ENCODE measurements at places on chromosomes 2 and 18.

DNA sequence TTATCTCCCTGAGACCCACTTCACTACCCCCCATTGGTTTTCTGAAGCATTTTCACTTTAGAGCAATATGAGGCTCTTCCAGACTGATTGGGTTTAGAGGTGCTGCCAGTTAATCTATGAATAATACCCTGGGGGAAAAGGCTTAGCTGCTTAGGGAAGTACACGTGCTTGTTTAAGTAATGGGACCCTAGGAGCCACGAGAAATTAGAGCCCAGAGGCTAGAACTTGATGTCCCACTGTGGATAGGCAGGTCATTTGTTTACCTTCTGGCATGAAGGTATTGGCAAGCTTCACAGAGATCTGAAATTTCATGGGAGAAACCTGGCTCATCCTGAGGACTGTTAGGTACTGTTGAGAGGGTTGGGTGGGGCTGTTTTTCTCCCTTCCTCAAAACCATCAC is 59.7 kb downstream of the CLIP4 start:
- no peak for DNase-seq

DNA sequence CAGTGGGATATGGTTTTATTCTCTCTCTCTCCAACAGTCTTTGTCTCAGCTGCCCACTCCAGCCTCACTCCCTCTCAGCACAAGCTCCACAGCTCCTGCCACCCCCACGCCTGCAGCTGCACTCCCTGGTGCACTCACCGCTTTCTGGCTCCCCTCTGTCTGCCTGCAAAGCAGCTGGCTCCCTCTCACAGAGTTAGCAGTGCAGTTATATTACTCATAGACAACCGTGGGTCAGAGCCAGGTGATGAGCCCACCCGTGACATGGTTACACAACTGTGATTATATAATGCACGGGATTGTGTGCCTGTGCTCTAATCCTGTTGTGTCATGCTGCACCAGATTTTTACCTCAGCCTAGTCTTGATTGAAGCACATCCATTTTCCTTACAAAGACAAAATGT is 276.9 kb upstream of the CHAC2 start:
- no peak for DNase-seq

- DNase-seq = no peak
Observed at GRCh38 chr2:6493266-6493665, 372.4 kb downstream of the CMPK2 start.

GRCh38 chr18:66209656-66210055 is 394.2 kb downstream of the CDH19 start:
- DNase-seq = no peak

DNA sequence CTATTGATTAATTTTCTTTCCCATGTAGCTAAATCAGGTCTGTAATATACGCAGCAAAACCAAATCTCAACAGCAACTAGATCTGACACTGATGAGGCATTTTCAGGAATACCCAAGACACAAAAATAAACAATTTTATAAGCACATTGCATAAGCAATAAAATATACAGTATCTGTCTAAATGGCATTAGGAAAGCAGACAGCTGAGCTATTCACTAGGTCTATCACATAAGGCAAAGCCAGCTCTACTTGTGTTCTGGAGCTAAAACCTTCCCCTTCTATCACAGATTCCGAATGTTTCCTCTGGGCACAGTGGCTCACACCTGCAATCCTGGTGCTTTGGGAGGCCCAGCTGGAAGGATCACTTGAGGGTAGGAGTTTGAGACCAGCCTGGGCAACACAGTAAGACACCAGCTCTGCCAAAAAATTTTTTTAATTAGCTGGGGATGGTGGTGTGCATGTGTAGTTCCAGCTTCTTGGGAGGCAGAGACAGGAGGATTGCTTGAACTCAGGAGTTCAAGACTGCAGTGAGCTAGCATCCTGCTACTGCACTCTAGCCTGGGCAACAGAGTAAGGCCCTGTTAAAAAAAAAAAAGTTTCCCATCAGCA is 21.1 kb downstream of the PTPN2 start:
- DNase-seq = no peak

GRCh38 chr2:195632856-195633572 is 24.0 kb upstream of the SLC39A10 start:
- DNase-seq = no peak

- DNase-seq = no peak
Observed at GRCh38 chr18:55830544-55830943, 242.6 kb upstream of the TCF4 start.

- DNase-seq = no peak
Observed at GRCh38 chr2:151437630-151438029, 27.9 kb downstream of the RIF1 start.

- no peak for DNase-seq
Observed at GRCh38 chr2:1618191-1618961, 125.9 kb downstream of the PXDN start.

DNA sequence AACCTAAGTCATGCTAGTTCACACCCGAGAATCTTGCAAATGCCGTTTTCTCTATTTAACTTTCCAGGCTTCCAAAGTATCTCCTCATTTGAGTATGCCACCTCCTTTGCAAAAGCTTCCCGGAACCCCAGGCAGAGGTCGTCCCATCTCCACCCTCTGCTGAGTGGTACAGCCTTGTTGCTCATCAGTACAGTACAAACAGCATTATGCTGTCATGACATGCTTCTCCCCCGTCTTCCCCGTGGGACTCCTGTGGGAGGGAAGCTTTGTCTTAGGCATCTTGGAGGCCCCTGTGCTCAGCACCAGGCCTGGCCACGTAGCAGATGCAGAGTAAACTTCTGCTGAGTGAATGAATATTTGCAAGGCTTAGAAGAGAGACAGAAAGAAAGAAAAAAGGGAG is 102.7 kb downstream of the CDCA7 start:
- DNase-seq = no peak

DNA sequence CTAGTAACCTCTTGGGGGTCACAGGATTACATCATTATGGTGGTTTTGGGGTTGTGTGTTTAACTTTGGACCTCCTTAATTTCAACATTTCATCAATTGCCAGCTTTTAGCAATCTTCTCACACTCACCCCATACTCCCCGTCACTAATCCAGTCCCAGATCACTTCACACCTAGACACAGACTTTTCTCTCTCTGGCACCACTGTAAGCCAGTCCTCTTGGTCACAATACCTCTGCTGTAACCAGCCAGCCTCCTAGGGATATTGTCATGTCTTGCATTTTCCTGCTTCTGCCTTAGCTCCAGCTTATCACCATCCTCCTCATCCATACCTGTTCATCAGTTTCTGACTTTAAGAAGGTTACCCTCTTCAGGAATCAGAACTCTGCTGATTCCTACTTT is 1.6 kb upstream of the STK17B start:
- no peak for DNase-seq

DNA sequence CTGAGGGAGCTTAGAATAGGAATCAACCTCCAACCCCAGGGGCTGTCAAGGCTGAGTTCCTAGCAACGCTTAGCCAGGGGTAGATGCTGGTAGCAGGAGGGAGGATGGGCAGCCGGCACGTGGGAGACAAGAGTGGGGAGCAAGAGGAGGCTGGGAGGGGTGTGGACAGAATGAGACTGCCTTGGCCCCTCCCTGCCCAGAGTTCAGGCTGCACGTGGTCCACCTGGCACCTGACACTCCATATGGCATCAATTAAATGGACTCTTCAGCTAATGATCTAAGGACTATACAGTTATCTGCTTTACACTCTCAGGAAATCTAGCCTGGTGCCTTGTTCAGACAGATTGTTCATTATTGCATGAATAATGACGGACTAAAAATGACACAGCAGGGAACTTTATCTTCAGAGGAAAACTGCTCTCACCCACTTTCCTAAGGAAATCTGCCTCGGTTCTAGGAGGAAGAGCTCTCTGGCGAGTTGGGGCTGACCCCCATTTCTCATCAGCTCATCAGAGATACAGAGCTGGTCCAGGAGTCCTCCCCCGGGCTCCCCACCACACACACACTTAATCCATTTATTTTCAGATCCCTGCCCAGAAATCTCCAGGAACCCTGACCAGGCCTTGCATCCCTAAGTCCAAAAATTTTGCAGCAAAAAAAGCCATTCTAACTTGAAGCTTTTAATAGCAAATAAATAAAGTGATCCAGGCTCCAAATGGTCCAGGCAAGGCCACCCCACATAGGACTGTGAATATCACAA is 102.1 kb upstream of the CDC42EP3 start:
- DNase-seq = no peak

DNA sequence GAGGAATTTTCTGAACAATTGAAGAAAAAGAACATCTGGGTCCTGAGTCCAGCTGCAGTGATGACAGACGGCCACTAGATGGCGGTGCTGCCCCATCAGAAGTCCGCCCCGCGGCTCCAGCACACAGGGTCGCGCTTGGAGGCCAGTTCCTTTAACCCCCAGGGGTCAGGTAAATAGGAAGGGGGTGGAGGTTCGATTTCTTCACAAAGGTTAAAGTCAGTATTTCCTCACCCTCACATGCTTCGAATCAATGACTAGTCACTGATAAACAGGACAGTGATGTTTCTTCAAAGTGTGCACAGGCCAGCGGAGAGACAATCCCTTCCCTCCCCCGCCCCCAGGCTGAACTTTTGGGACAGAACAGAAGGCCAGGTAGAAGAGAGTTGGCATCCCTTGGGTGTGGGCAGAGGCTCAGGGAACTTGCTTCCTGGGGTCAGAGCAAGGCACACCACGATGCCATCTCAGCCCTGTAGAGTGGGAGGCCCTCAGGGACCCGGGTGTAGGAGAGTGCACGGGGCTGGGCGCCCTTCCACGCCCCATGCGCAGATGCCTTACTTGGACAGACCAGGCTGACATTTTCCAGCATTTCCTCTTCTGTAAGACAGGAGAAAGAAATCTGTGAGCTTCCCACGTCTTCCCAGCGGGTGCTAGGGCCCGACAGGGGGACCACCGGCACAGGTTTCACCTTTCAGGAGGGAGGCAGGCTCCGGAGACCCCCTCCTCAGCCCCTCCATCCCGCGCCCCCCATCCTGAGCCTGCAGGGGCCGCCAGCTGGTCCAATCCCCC is 722 bp downstream of the APOB start:
- DNase-seq = peak; percentile 77

DNA sequence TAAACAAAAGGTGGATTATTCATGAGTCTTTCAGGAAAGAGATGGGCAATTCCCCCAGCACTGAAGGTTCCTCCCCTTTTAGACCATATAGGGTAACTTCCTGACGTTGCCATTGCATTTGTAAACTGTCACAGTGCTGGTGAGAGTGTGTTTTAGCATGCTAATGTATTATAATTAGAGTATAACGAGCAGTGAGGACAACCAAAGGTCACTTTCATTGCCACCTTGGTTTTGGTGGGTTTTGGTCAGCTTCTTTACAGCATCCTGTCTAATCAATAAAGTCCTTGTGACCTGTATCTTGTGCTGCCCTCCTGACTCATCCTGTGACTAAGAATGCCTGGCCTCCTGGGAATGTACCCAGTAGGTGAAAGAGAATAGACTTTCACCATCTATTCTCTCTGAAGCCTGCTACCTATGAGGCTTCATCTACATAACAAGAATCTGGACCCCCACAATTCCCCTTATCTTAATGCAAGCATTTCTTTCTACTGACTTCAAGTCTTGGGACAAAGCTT is 148.7 kb downstream of the CABLES1 start:
- no peak for DNase-seq

DNA sequence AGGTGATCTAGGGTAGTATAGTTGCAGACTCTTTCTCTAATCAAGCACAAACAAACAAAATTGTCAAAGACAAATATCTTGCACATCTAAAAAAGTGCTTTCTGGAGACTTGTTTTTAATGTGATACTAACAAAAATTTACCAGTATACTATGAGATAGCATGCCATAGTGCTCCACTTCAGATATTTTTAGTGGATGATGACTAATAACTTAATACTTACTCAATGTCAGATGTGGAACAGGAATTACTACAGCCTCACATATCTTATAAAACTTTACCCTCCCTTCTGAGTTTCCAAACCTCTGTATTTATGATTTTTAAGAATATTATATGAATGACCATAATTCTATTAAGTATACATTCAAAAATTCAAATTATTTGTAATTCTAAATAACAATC is 1162.0 kb upstream of the SLC39A10 start:
- no peak for DNase-seq

- no peak for DNase-seq
Observed at GRCh38 chr2:239751679-239752355, 273.3 kb downstream of the NDUFA10 start.

- DNase-seq = no peak
Observed at GRCh38 chr2:118047380-118047826, 33.5 kb upstream of the CCDC93 start.

DNA sequence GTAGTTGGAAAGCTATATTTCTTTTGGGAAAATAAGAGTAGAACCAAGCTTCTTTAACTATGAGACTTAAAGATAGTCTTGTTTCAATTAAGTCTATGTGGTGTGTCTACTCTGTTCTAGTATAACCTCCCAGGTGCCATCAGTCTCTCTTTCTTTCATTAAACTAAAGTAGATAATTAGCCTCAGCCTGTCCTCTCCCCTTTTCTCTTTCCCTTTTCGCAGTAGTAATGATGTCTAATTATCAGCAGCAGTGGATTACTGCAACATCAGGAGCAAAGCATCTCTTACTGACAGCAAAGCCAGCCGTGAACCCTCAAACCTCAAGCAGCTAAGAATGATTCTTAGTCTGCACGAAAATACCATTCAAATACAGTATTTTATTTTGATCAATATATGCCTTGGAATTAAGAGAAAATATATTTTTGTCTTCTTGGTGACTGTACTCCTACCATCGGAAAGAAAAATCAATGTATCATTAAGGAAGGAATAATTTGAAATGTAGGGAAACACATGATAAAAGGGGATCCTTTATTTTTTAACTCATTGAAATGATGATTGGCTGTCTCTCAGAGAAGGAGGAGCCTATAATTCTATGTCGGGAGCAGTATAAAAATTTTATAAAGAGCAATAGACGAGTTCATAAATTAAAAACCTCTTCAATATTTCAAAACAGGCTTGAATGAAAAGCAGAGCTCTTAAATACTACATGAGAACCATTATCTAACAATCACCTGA is 4.5 kb downstream of the NOL4 start:
- DNase-seq = no peak

GRCh38 chr2:129502781-129503180 is 476.7 kb upstream of the RAB6C start:
- no peak for DNase-seq

DNA sequence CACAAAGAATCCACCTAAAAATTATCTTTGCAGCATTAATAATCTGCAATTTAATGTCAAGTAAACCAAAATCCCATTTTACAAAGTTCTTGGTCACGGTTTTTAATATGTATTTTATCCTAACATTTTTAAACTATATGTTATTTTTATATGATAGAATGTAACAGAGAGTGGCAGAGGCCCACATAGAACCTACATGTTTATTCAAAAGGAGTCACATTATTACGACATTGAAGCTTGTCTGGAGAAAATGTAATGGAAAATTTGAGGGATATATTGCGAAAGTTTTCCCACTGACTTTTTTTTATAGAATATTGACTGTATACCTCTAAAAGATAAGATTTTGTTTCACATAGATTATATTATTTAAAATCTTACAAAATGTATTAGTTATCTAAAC is 89.7 kb upstream of the COL3A1 start:
- DNase-seq = no peak

All from type B pancreatic cell (in vitro differentiated cells).